ENCODE measurements at places on chromosomes 4 and X. TPM values are rescaled to one million over a fixed set of nuclear protein-coding genes. Genes with fewer than 3 reads are reported as not detected.

DNA sequence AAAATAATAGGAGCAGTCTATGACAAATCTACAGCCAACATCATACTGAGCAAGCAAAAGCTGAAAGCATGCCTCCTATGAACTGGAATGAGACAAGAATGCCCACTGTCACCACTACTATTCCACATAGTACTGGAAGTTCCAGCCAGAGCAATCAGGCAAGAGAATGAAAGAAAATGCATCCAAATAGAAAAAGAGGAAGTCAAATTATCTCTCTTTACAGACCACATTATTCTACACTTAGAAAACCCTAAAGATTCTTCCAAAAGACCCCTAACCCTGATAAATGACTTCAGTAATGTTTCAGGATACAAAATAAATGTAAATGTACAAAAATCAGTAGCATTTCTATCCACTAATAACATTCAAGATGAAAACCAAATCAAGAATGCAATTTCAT lies 249.0 kb downstream of the STK32B start:
- DNase-seq, result no peak

DNA sequence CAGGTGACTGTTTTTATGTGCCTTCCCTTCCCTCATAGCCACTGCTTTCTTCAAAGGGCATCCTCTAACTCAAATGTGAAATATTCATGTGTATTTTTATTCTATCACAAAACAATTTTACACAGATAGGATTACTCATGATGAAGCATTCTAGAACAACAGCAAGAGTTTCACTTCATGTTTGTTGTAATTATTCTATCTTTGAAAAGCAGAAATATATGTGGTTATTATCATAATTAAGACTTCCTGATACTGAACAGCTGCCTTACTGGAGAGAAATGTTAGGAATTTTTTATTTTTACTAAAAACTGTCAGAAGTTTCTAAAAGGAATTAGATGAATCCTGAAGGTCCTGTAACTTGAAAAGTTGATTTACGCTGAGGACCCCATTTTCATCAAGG lies 229.1 kb downstream of the PALLD start:
- no peak for DNase-seq

The F8A1 gene
- 7.5 TPM for total RNA-seq

The SHOX gene
- not detected for total RNA-seq

- no peak for DNase-seq
These were observed 266.0 kb downstream of the PTTG2 start for GRCh38 chr4:38226170-38226569.

All from activated naive CD4-positive, alpha-beta T cell treated with anti-CD3 and anti-CD28 coated beads, Interleukin-2, amount 50 U/mL, for 72 hours (primary cell).